ENCODE measurements at places on chromosomes 5 and 9.

GRCh38 chr5:180153991-180154390 lies 55.0 kb downstream of the RASGEF1C start:
- no peak for DNase-seq

- no peak for DNase-seq
These were observed 106.7 kb upstream of the CPEB4 start for GRCh38 chr5:173781432-173781815.

- DNase-seq, result no peak
These were observed 83.7 kb downstream of the TMEM215 start for GRCh38 chr9:32867026-32867425.

GRCh38 chr5:146717951-146718350 lies 160.6 kb downstream of the PPP2R2B start:
- DNase-seq, result no peak
